ENCODE measurements at places on chromosomes 4 and X.

GRCh38 chrX:17441965-17442364 lies 67.0 kb downstream of the NHS start:
- DNase-seq = no peak

- no peak for DNase-seq
Measured at GRCh38 chr4:33187035-33187434, 2466.9 kb downstream of the PCDH7 start.

- DNase-seq = no peak
Measured at GRCh38 chrX:123773258-123773988, 40.6 kb upstream of the THOC2 start.

DNA sequence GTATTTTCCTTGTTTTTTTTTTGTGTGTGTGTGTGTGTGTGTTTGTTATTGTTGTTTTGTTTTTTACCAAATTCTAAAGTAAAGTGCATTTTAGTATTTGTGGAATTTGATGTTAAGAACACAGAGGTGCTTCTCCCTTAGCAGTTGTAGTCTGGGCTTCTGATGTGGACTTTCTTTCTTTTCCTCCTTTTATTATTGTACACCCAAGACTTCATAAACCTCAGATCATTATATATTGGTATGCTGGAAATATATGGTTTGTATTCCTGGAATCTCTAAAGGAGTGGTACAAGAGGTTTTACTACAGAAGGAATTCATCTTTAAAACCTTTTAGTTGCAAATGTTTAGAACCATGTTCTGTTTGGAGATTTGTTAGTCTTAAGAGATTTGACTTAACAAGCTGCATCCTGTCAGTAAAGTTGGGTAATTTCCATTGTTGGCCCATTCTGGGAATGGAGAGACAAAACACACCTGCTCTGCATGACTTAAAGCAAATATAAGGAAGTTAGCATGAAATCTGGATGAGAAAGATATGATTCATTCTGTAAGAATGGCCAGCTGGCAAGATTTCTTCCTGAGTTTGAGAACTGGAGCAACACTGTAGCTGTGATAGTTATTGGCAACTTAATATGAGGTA lies 64.0 kb downstream of the SMAD1 start:
- DNase-seq = peak; percentile 34

DNA sequence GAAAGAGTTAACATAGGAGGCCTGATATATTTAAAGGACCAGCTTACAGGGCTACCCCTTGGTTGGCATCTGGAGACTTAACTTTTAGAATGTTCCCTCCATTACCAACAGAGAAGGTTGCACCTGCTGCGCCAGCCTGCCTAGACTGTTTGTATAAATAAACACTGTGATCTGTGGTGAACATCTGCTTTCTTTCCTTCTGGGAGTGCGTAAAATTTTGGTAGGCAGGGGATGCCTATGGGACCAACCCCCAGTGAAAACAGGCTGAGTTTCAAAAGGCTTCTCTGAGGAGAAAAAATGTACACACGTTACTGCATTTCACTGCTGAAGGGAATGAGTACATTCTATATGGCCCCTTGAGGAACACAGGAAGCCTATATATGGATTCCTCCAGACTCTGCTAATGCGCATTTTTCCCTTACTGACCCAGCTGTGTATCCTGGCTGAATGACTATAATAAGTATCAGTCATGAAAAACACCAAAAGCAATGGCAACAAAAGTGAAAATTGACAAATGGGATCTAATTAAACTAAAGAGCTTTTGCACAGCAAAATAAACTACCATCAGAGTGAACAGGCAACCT lies 13.8 kb downstream of the CENPC start:
- no peak for DNase-seq

- no peak for DNase-seq
Measured at GRCh38 chrX:34826964-34827363, 115.6 kb upstream of the FAM47B start.

DNA sequence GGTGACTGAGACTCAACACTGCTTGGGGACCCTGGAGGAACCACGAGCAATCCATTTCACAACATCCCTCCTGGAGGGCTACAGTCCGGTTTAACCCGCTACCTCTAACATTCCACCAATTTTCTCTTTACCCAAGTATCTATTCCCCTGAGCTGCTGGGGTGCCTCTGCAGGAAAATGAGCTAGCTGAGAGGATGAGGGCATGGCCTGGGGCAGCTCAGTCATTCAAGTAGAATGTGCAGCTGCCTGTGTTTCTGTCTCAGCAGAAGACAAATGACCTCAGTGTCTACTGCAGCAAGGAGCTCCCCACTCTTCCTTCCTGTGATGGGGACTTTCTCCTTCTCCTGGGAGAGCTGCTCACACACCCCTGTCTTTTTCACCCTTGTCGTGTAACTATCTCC lies 120.8 kb downstream of the ZNF518B start:
- no peak for DNase-seq

- DNase-seq = no peak
Measured at GRCh38 chrX:103540145-103540544, 20.9 kb upstream of the RAB40A start.

GRCh38 chrX:23864742-23865326 lies 42.9 kb downstream of the APOO start:
- DNase-seq = no peak
